ENCODE measurements at places on chromosomes 4 and X.

GRCh38 chrX:40154853-40155588, 57.3 kb upstream of the BCOR start:
- peak; percentile 78 for DNase-seq

GRCh38 chr4:17723648-17724047, 57.8 kb downstream of the FAM184B start:
- DNase-seq: no peak

DNA sequence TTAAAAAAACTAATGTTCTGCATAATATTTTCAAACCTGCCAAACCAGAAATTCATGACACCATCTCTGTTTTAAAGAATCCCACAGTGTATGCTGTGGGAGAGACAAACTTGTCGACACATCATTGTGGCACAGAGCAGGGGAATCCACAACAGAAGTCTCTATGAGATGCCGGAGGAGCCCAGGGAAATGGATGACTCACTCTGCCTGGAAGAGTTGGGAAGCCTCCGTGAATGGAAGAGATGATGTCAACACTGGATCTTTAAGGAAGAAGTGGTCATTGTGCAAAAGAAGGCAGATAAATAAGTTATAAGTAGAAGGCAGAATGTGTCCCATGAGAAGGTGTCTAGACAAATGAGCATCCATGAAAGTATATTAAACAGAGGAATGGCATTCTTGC, 595.1 kb downstream of the RAB28 start:
- DNase-seq: no peak

DNA sequence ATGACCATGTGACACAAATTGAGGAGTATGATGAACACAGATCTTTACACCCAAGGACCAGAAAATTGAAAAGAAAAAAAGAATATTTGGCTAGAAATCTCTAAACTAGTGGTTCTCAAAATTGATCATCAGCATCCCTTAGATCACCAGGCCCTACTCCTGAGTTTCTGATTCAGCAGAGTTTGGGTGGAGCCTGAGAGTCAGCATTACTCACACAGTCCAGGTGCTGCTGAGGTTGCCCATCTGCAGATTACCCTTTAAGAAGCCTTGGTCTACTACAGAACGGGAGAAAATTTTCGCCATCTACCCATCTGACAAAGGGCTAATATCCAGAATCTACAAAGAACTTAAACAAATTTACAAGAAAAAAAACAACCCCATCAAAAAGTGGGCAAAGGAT, 182.8 kb downstream of the MOSPD2 start:
- no peak for DNase-seq

GRCh38 chrX:48021026-48021900, 14.5 kb downstream of the SPACA5 start:
- peak; percentile 55 for DNase-seq

GRCh38 chrX:33840176-33840575, 291.9 kb downstream of the FAM47A start:
- no peak for DNase-seq

DNA sequence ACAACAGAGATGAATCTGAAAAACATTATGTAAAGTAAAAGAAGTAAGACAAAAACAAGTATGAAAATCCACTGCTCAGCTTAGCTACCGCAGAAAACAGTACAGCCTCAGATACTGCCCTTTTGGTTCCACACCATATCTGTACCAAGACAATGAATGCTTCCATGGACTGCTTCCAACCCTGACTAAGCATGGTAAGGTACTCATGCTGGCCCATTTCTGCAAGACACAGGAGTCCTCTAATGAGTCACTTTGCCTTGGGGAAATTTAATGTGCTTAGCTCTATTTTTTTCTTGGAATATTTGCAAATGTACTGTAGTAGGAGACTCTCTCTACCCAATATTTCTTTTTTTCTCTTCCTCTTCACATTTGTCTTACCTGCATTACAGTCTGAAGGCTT, 931.7 kb upstream of the HS3ST1 start:
- no peak for DNase-seq

GRCh38 chrX:773292-774025, 142.9 kb downstream of the SHOX start:
- no peak for DNase-seq

DNA sequence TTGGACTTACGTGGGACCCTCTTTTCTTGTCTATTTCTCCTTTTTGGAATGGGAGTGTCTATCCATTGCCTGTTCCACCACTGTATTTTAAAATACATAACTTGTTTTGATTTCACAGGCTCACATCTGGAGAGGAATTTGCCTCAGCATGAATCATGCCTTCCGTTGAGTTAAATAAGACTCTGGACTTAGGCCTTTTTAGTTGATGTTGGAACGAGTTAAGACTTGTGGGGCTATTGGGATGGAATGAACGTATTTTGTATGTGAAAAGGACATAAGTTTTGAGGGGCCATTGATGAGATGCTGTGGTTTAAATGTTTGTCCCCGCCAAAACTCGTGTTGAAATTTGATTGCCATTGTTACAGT, 66.2 kb downstream of the BEX3 start:
- no peak for DNase-seq

DNA sequence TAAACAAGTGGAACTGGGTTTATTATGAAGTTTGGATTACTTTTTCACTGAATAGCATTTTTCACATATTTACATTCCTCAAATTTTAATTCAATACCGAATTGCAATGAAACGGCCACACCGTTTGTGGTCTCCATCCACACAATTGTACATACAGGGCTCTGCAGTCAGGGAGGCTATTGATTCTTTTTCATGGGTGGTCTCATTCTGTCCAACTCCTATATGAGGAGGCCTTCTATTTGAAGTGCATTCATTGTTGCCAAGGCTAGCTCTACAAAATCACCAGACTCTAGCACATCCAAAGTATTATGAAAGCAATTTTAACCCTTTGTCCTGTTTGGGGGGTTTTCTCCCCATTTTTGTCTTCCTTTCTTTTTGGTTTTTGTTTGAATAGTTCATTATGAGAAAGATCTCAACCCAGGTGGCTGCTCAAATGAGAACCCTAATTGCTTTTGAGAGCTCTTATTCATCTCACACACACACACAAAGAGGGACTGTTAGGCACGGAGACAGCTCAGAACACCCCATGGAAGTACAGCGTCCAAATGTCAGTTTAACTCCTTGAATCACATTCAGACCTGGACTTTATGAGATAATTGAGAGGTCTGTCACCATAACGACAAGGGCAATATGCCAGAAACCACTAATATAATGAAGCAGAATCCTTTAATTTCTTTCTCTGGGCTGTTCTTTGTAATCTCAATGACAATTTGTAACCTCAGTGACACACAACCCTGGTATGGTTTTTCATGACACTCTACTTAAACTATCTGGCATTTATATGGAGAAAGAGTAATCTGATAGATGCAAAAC, 79.4 kb downstream of the NLGN4X start:
- DNase-seq: no peak

DNA sequence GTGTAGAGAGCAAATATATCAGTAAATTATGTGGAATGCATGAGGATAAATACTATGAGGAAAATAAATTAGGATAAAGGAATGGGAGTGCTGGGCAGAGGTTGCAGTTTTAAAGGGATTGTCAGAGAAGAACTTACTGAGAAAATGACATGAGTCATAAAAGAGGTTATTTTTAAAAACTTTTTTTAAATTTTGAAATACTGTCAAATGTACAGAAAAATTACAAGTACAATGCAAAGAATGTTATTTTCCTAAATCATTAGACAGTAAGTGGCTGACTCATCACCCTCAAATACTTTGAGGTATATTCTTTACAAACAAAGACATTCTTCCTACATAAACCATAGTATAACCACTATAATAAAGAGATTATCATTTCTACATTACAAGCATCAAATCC, 29.8 kb upstream of the H2AZ1 start:
- DNase-seq: no peak

GRCh38 chrX:47607091-47607490, 12.6 kb downstream of the SYN1 start:
- DNase-seq: no peak

- DNase-seq: peak; percentile 56
Measured at GRCh38 chrX:53445977-53446376, 11.8 kb upstream of the HSD17B10 start.

DNA sequence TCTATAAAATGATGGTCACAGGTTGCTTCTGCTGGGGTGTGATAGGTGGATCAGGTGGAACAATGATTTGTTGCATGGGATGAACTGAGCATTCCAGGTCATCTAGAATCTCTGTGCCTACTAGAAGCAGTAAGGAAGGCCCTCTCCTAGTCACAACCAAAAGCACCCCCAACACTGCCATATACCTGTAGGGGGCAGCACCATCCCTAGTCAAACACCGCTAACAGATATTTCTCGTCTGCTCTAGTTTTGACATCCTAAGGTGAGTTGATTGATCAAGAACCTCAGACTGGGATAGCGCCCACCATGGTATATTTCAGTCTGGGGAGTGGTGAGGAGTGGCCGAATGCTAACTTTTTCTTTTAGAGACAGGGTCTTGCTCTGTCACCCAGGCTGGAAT, 160.2 kb downstream of the NHS start:
- DNase-seq: peak; percentile 54

DNA sequence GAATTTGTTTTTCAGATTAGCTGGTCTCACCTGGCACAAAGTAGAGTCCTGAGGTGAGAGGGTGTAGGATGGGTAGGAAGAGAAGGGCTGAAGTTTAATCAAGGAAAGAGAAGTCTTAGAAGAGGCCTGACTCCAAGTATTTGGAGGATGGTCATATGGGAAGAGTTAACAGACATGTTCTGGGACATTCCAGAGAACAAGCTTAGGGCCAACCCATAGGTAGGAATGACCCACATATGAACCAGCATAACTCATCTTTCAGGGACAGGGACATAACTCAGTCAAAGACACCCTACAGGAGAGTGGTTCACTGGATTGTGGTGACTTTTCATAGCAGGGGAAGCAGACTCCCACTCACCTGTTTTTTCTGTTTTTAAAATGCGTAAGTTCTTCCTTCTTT, 27.9 kb upstream of the ANXA5 start:
- DNase-seq: no peak

GRCh38 chrX:149365061-149365460, 140.0 kb downstream of the IDS start:
- DNase-seq: no peak

DNA sequence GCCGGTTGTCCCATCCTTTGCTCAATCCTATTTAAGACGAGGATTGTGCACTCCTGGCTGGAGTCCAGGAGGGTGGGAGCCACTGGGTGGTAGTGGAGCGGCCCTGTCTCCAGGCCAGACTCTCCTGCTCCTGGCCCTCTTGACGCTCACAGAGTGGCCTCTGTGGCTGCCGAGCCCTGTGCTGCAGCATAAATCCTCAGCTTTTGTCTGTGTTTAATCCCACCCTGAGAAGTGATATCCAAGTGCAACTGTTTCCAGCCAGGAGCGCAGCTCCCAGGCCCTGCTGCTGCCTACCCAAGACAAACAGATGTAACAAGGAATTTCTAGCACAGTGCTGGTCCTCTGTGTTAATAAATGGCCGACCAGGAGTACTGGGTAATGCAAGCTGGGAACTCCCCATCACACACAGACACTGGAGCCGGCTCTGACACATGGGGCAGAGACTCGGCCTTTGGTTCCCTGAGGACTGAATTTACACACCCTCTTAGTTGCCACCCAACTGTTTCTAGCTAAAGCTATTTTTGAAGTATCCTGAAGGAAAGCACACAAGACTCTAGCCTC, 85.3 kb downstream of the GATB start:
- DNase-seq: no peak

- no peak for DNase-seq
Measured at GRCh38 chr4:140703463-140703862, 52.7 kb downstream of the TBC1D9 start.

DNA sequence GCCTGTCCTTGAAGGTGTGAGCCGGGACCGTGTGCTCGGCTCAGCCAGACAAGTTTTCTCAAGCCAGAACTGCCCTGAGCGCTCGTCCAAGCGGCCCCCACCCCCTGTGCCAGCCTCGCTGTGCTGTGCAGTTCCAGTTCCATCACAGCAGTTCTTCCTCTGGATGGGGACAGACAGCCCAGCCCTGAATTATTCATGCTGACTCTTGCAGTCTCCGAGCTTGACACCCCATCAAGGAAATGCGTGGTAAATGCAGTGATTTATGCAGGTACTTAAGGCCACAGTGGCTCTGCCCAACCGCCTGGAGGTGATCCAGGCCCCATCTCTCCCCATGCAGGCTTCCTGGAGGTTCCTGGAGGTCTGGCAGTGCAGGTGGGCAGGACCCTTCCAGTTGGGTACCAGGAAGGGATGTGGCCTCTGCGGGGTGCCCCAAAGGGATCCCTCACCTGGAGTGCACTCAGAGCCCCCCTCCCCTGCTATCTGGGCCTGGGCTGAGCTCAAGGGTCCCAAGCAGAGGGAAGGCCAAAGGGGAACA, 44.8 kb upstream of the HMX1 start:
- DNase-seq: peak; percentile 7

DNA sequence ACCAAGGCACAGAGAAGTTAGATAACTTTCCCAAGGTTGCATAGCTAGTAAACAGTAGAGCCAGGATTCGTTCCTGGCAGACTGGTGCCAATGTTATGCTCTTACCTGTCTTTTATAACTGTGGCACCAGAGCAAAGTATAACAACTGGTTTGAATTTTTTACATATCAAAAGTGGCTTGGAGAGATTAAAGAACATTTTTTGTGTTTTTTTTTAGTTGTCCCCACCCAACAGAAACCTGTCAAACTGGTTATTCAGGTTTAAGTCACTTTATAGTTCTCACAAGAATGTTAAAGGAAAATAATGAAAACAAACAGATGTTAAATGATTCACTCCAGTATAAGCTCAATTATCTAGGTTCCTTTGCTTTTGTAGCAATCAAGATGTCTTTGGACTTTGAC, 15.6 kb upstream of the FAM47E start:
- DNase-seq: no peak

DNA sequence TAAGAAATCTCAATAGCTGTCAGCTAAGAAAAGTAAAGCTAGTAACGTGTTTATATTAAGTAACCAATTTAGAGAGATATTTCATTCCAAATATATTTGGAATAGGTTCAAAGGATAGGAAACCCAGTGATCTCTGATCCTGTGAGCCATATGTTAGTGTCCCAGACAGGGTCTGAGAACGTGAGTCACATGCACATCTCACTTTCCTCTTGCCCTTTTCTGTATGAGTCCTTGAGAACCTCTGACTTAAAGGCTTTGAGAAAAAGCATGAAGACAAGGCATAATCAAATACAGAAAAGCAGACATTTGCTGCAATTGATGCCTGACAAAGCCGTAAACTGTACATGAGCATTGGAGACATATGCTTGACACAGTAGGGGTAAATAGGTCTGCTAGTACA, 655.1 kb upstream of the ADGRL3 start:
- no peak for DNase-seq

DNA sequence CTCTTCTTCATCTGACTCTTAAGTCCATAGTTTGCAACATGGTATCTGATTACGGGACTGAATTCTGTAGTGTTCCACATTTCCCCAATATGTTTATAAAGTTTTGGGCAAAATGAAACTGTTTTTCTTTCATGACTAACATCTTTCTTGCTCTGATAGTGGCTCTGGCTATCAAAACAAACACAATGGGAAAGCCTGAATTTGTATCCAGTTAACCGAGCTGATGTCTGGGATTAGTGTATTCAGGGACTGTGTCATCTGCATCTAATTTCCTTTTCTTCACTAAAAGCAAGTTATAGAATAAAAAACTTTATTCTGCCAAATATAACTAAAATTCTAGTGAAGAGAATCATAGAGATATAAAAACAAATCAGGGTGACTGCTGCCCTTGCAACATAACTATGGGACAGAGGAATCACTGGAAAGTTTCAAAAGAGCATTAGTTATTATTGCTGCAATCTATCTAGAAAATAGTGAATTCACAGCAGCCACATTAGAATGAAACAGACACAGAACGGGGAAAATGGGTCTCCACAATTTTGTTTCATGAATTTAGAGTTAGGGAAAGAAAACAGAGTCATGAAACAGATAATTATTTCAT, 61.3 kb downstream of the ANTXR2 start:
- no peak for DNase-seq

All from GM13977 (cell line).